Effector CD4-positive, alpha-beta T cell (primary cell): ENCODE measurements at places on chromosomes 12 and 14.
A peak's percentile ranks its signal among the peaks of the same experiment; 100 is the strongest.

GRCh38 chr12:85573635-85574214 lies 262.5 kb downstream of the RASSF9 start:
- no peak for DNase-seq

DNA sequence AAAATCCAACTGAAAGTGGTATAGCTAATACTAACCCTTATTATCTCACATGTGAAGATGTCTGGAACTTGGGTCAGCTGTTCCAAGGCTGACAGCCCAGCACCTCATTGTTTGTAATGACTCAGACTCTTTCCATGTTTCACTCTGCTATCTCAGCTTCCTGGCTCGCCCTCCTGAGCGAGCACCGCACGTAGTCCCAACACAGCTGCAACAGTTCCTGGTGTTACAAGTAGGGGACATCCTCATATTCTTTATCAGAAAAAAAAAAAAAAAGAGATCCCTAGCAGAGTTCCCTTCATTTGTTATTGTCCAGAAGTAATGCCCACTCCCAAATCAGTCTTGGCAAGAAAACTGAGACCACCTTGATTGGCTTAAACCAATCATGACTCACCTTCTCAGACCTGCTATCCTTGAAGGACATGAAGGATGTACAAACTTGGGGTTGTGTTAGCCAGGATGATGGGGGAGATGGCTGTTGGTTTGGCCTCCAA lies 92.5 kb downstream of the ADCK1 start:
- DNase-seq = no peak

DNA sequence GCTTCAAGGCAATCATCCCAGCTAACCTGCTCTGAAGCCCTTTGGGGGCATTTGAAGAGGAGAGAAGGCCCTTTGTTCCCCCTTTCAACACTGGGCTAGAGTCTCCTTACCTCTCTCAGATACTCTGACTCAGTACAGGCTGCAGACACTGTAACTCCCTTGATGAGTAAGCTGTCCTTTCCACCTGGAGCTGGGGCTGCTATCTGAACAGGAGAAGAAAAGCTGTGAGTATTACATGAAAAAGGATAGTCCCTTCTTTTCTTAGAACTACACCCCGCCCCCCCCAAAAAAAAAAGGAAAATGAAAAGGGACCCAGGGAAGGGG lies 186.6 kb upstream of the PLEKHG7 start:
- DNase-seq = no peak

DNA sequence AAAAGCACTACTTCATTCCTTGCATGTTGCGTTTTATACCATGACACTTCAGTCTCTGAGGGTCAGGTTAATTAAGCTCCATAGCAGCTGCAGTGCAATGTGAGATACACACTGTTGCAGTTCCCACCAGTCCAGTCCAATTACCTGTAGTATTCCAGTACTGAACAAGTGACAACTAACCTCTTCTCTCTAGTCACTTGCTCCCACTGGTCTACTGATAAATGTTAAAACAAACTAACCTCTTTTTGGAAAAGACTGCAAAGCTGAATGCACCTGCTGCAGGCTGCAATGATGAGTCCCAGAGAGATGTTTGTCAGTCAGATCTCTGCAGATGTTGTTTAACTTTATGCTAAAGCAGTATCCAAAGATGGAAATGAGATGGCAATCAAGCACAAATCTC lies 7.9 kb downstream of the NOVA1 start:
- no peak for DNase-seq

- no peak for DNase-seq
Measured at GRCh38 chr12:17388679-17389078, 701.3 kb downstream of the RERGL start.

DNA sequence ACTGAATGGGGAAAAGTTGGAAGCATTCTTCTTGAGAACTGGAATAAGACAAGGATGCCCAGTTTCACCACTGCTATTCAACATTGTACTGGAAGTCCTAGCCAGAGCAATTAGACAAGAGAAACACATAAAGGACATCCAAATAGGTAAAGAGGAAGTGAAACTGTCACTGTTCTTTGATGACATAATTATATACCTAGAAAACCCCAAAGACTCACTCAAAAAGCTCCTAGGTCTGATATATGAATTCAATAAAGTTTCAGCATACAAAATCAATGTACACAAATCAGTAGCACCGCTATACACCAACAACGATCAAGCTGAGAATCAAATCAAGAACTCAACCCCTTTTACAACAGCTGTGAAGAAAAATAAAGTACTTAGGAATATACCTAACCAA lies 157.3 kb upstream of the DDHD1 start:
- no peak for DNase-seq

DNA sequence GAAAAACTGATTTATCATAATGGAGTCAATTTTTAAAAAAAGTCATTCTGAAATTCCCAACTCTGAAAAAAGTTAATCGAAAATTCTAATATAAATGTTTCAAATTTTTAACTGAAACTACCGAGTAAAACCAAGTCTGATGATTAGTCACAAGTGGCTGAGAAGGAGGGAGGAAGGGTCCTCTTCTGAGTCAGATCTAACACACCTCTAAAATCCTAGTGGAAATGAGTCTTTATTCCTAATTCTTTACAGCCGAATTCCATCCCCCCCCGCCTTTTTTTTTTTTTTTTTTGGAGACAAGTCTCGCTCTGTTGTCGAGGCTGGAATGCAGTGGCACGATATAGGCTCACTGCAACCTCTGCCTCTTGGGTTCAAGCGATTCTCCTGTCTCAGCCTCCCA lies 37.9 kb downstream of the RAD9B start:
- DNase-seq = no peak

- DNase-seq = no peak
Measured at GRCh38 chr14:65639216-65639615, 226.7 kb downstream of the FUT8 start.

DNA sequence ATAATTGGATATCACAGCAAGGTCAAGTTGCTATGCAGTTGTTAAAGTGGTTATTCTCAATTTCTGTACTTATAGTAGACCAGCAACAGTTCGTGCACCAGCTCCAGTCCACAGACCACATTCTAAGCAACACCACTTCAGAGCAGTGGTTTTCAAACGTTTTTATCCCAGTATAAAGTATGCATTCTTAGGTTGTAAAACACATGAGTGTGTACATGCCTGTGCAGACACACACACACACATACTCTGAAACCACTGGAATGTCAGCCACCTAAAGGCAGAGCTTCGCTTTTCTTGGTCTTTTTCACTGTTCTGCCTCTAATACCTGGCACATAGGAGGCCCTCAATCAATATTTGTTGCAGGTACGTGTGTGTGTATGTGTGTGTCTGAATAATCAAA lies 22.2 kb upstream of the C12orf71 start:
- no peak for DNase-seq

DNA sequence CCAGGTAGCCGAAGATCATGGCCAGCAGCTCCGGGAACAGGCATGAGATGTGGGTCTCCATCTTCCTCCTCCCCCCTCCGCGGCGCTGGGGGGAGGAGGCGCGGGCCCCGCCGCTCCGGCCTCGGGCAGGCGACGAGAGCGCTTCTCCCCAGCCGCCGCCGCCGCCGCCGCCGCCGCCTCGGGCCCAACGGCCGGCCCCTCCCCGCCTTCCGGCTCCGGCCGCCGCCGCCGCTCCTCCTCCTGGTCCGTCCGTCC lies 448 bp downstream of the FBXL14 start:
- no peak for DNase-seq

- DNase-seq = no peak
Measured at GRCh38 chr12:99152337-99152736, 495.2 kb upstream of the GARIN6 start.

DNA sequence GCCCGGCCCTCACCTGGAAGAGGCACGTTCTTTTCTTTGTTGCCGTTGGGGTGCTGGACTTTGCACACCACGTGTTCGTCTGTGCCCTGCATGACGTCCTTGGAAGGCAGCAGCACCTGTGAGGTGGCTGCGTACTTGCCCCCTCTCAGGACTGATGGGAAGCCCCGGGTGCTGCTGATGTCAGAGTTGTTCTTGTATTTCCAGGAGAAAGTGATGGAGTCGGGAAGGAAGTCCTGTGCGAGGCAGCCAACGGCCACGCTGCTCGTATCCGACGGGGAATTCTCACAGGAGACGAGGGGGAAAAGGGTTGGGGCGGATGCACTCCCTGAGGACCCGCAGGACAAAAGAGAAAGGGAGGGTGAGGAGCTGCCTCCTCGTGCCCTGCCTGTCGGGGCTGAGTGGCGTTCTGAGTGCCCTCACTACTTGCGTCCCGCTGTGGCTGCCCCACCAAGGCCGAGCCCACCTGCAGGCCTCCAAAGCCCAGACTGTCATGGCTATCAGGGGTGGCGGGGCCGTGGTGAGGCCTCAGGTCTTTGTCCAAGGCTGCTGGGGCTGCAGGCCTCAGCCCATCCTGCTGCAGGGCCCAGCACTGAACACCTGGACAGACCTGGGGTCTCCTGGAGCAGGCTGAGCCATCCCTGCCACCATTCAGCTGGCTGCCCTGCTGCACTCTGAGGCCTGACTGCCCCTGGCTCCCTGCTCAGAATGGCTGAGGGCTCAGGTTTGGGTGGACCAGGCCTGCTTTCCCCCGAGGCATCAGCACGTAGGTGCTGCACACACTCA lies 329.7 kb downstream of the TMEM121 start:
- DNase-seq = no peak

GRCh38 chr14:76922584-76922983 lies 96.4 kb downstream of the LRRC74A start:
- DNase-seq = no peak

GRCh38 chr14:94394025-94394493 lies 5.7 kb upstream of the SERPINA1 start:
- no peak for DNase-seq

- no peak for DNase-seq
Measured at GRCh38 chr12:85849344-85849743, 13.1 kb upstream of the RASSF9 start.

GRCh38 chr14:63833728-63834127 lies 19.1 kb upstream of the SYNE2 start:
- no peak for DNase-seq

DNA sequence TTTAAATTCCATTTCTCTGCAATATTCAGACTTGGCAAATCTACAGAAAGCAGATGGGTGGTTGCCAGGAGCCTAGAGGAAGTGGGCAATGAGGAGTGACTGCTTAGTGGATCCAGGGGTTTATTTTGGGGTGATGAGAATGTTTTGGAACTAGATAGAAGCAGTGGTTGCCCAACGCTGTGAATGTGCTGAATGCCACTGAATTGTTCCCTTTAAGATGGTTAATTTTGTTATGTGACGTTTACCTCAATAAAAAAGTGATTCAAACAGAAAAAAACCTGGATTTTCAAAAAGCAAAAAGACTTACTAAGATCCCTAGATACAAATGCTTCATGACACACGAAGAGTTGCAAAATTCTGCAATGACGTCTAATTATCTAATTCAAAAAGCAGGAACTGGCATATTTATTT lies 34.2 kb downstream of the DAO start:
- no peak for DNase-seq

GRCh38 chr14:75807667-75808360 lies 146.8 kb downstream of the TTLL5 start:
- no peak for DNase-seq

DNA sequence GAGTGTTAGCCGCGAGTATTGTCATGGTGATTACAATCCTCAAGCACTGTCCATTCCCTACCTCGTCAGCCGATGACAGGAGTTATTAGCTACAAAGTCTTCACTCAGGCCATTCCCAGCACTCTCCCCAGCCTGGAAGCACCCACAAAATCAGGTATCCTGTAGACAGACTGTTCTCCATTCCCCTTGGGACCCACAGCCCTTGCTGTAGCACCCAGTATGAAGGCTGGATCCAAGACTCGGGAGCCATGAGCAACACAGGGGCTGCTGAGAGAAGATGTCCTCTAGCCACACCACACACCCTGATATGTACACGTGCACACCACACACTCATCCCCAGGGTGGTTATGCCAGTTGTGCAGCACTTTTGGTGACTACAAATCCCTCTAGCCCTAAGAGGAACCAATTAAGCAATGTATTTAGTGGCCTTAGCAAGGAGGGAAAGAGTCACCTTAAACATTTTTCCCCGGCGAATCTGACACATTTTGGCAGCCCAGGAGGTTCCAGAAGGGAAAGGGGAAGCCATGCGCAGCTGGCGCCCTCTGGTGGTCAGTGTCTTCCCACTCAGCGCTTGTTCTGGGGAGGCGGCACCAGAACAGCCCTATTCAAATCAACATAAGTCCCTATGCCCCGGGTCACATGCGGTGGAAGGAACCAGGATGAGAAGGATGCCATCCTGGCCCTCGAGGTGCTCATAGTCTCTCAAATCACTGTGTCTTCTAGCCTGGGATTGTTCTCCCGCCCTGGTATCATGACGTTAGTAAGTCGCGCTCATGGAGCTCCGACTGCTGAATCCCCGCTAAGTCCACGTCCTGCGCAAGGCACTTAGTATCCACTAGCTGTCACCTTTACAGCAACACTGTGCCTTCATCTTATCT lies 96.9 kb downstream of the GCH1 start:
- peak; percentile 63 for DNase-seq

DNA sequence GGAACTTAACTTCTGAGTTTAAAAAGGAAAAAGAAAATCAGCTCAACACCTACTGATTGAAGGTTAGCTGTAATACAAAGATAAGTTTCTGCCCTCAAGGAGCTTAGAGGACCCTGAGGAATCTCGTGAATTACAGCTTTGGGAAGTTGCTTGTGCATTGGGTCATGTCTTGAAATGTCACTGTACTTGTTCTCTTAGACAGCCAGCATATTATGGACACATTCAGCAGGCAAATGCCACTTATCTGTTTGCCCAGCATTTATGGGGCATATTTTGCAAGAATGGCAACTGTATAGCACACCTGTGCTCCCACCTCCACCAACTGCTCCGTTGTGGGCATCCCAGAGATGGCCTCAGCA lies 263.6 kb upstream of the CRY1 start:
- DNase-seq = no peak
